ENCODE measurements at places on chromosomes 12 and 14.
A peak's percentile ranks its signal among the peaks of the same experiment; 100 is the strongest.

- DNase-seq, result no peak
Observed at GRCh38 chr14:59292921-59293534, 104.6 kb downstream of the DAAM1 start.

- DNase-seq, result peak; percentile 53
Observed at GRCh38 chr12:3726456-3726855, 26.5 kb downstream of the CRACR2A start.

GRCh38 chr14:100554082-100554677 is 33.0 kb downstream of the BEGAIN start:
- DNase-seq, result peak; percentile 46

- DNase-seq, result no peak
Observed at GRCh38 chr12:63397807-63398206, 246.8 kb upstream of the AVPR1A start.

- no peak for DNase-seq
Observed at GRCh38 chr12:62834406-62834805, 100.5 kb downstream of the PPM1H start.

GRCh38 chr12:90790747-90791146 is 164.2 kb downstream of the CCER1 start:
- no peak for DNase-seq

All from hematopoietic multipotent progenitor cell treated with erythropoietin and hydrocortisone succinate and interleukin-3 and kit ligand, for 4 days (in vitro differentiated cells).